ENCODE measurements at places on chromosomes 11 and 22.

DNA sequence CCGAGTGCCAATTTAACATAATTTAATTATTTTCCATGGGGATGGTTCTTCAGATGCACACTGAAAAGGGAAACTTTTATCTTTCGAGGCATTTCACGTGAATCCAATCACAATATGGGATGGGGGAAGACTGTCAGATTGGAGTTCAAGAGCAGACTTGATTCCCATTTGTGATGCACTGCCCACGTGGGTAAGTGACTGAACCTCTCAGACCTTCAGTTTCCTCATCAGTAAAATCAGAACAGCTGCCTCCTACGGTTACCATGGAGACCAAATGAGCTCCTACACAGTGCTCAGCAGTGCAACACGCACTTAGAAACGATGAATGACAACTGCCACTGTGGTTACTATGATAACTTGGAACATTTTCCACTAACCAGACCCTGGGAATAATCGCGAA, 21.7 kb downstream of the KIAA0930 start:
- DNase-seq: no peak

DNA sequence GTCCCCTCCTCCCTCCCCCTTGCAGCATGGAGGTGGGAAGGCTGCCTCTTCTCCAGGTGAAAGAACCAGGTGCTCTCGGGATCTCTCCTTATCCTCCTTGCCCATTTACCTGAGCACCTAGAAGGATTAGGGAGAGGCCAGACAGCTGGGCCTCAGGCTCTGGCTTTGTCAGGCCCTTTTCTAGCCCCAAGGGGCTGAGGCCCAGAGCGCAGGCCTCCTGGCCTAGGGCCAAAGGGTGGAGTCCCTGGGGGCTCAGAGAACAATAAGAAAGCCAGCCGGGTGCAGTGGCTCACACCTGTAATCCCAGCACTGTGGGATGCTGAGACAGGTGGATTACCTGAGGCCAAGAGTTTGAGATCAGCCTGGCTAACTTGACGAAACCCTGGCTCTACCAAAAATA, 5.4 kb upstream of the TTLL1 start:
- no peak for DNase-seq

GRCh38 chr11:28770806-28771205, 662.6 kb downstream of the METTL15 start:
- no peak for DNase-seq

- DNase-seq: peak; percentile 98
These were observed at the start of gene ASCC2 for GRCh38 chr22:29837741-29838598. TSS of gene ASCC2 (minus strand) at chr22:29838274. CDS start at chr22:29832325, 5,949 bp downstream.

DNA sequence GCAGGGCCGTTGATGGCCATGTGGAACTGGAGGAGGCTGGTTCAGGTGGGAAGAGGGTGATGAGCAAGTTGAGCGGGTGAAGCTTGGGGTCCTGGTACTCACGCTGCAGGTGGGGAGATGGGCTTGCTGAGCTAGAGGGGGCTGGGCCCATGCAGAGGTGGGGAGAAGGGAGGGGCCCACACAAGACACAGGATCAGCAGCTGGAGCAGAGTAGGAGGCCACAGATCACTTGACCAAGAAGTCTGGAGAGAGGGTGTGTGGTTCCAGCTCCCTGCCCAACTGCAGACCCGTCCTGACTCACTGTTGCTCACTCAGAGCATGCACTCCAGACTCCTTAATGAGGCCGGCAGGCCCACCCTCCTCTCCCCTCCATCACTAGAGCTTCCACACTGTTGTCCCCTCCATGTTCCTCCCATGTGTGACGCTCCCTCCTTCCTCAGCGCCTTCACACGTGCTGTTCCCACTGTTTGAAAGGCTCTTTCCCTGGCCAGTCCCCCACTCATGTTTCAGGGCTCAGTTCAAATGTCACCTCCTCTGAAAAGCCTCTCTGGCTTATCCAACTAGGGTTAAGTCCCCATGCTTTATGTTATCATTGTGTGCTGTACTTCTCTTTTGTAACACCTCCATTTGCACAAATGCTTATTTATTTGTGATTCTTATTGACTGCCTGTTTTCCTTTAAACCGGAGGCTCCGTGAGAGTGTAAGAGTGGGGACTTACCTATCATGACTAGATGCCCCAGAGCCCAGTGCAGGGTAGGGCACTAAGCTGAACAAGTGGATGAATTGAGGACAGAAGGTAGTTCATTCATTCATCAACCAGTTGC, 2.3 kb downstream of the CCDC86 start:
- no peak for DNase-seq

DNA sequence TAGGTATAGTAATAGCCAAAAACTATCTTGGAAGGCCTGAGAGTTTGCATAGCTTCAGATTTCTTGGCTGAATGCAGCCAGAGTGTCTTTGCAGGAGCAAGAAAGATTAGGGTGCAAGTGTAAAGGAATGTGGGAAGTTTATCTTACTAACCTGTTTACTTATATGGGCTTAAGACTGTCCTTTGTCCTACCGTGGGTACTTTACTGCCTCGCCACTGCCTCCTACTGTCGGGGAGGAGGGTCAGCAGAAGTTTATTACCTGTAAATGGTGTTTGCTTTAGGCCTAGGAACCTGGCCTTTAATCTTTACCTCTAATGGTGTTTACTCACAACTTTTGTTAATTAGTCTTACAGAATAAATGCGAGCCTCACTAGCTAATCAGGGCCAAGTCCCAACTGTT, 633.8 kb downstream of the DLG2 start:
- DNase-seq: no peak

- no peak for DNase-seq
These were observed 4.0 kb downstream of the SYT12 start for GRCh38 chr11:67026941-67027340.

GRCh38 chr22:44848791-44849420, 96.5 kb downstream of the ARHGAP8 start:
- no peak for DNase-seq

DNA sequence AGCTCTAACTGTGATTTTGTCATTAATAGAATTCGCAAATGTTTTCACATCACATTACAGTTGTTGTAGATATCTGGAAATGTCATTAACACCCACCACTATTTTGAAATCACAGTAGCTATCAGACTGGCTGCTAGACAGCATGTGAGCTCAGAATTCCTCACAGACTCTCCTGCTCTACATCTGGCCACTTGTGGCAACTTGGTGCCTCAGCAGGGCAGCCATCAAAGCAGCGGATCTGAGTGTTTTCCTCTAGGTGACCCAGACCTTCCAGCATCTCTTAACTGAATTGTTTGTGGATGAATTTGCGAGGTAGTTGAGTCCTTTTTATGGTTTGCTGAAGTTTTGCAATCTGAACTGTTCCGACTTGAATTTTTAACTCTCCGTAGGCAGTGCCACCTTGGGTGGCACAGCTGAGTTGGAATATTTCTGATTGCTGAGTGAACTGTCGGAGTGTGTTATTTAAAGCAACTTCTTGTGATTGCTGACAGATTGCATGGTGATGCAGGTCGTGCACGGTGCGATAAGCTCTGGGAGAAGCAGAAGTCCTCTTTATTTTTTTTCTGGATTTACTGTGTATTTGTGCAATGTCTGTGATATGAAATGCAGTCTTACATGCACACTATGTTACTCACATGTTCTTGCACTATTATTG, 114.0 kb upstream of the PLET1 start:
- no peak for DNase-seq

DNA sequence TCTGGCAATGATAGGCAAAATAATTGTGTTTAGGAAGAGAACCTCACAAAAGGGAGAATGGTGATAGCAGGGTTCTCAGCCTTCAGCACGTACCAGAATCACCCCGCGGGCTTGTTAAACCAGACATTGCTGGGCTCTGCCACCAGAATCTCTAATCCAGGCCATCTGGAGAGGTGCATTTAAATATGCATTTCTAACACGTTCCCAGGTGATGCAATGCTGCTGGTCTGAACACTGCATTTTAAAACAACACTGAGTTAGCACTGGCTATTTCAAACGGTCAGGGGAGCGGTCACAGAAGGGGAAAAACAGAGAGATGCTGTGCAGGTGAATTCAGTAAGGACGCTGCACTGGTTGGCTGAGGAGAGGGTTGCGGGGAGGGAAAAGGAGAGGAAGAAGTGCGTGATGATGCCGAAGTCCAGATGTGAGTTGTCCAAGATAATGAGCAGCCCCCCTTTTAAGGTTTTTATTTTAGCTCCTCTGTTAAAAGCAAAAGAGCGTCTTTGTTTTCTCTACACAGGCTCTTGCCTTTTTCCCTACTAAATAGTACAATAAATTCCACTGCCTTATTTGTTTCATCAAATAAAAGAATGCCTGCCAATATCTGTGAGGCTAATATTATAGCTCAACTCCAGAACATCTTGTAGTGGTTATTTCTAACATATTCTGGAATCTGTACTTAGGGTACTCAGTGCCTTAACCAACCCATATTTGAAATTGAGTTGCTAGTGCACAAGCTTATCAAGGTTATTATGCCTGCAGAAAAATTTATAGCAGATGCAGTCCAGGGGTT, 109.6 kb upstream of the POU2AF2 start:
- no peak for DNase-seq

GRCh38 chr22:33896154-33896553, 24.1 kb downstream of the LARGE1 start:
- no peak for DNase-seq

GRCh38 chr11:94877443-94878200, 95.7 kb downstream of the CWC15 start:
- DNase-seq: no peak

DNA sequence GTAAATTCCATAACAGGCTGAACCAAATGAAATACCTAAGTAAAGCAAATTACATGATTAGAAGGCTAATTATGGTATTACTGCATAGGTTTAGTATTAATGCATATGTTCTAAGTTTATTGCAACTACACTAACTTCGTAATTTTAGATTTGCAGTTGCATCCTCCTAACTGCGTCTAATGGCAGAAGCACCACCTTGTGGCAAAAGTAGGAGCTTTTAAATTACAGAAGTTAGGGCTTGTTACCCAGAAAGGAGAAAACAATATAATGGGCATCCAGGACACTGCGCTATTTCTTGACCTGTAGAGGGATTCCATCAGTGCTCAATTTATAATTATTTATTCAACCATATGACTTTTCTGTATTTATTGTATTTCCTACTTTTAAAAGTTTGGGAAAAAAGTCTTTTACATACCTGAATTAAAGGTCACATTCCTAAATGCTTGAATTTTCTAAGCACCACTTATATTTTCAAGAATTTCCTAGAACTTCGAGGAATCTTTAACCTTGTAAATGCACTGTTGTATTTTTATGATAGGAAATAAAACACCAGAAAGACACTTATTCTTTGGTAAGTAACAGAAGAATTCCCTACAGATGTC, 16.3 kb upstream of the GPR83 start:
- DNase-seq: no peak

- no peak for DNase-seq
These were observed 40.9 kb downstream of the RNF141 start for GRCh38 chr11:10499874-10500601.

GRCh38 chr22:31647066-31647465, 14.9 kb downstream of the PISD start:
- DNase-seq: no peak

DNA sequence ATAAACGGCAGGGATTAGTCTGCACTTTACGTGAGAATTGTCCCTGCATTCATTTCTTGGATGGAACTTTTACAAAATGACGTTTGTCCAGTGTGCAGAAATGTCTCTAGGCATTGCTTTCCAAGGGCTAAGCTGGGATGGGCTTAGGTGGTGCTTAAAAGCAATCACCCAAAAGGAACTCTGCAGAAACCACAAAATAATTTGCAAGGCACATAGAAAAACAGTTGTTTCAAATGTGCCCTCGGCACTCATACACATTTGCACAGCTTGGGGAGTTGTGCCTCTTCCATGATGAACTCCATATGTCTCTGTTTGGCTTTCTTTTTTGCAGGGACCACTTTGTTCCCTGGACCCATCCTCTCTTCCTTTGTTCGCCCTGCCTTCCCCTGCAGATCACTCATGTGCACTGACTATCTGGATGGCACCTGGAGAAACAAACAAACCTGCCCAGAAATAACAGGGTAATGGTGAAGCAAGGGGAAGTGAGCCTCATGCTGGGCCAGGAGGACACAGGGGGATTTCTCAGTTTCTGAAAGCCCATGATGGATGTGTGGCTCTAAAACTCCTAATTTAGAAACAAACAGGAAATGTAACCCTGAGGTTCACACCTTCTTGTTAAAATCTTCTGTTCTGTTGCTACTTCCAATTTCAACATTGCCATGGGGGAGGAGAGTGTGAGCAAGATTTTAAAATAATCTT, 150.2 kb downstream of the SNX19 start:
- no peak for DNase-seq

DNA sequence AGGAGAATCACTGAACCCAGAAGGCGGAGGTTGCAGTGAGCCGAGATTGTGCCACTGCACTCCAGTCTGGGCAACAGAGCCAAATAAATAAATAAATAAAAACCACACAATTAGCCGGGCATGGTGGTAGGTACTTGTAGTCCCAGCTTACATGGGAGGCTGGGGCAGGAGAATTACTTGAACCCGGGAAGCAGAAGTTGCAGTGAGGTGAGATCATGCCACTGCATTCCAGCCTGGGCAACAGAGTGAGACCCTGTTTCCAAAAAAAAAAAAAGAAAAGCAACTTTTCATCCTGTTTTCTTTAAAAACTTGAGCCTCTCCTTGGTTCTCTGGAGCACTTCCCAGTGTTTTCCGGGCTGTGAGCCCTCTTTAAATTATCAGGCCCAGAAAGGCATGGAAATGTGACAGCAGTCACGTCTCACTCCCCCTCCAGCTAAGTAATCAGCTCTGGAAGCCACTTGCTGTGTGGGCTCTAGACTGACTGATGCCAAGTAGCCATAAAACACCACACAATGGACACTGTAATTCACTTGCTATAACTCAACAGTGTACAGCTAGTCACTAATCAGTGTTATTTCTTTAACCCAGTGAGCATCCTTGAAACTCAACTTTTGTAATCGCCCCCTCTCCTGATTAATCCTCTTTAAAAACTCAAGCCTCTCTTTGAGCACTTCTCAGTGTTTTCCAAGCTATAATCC, 13.0 kb upstream of the MCHR1 start:
- DNase-seq: no peak

DNA sequence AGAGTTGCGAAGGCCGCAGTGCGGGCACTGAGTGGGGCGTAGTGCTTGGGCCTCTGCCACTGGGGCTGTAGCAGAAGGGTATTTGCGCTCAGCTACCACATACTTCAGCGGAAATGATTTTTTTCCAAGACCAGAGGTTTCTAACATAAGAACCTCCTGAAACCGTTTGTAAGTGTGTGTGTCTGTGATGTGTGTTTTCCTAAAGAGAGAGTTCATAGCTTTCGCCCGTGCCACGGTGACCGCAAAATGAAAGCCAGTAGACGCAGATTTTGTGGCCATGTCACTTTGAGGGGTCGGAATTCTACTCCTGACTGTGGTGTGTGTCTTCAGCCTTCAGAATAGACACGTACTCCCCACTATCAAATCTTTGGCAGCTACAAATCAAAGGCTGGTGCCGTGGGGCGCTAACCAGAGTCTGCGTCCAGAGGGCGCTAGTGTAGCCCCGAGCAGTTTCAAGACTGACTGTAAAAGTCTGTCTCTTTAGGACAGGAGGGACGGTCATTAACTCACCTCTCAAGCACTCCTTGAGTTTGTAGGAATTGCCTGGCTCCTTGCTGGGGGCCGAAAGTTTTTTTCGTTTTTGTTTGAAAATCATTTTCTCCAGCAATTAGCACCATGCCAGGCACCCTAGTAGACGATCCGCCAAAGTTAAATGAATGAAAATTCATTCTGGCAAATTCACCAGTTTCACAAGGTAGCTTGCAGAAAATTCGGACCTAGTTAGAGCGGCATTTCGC, 2.5 kb upstream of the CALCA start:
- DNase-seq: peak; percentile 40

Data from T-helper 9 cell (primary cell).